ENCODE measurements at places on chromosomes 16 and 17. TPM values are rescaled to one million over a fixed set of nuclear protein-coding genes. Genes with fewer than 3 reads are reported as not detected.

- DNase-seq, result no peak
Measured at GRCh38 chr17:32161029-32161428, 18.7 kb downstream of the RHOT1 start.

DNA sequence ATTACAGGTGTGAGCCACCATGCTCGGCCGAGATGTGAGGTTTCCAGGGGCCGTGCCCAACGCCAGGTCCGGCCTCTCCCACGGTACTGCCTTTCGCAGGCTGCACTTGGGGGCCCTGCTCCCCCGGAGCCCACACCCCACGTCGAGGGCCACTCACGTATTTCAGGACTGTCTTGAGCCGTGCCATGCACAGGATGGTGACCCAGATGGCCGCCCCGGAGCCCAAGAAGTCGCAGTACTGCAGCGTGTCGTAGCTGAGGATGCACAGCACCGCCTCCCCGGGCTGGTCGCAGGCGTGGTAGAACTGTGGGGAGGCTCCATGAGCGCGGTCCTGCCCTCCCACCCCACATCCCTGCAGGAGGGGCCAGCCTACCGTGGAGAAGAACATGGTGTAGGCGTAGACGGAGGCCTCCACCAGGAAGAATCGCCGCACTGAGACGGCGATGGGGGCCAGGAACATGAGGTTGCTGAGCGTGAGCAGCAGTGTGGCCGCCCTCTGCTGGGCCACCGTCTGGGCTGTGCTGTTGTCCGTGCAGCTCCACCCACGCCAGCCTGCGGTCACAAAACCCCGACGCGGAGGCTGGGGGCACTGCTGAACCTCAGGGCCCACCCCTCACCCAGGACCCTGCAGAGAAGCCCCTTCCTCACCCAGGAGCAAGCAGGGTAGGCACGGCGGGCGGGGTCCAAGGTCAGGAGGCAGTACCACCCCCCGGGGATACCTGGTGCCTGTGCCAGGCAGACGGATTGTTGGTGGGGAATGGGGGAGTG lies 3.7 kb upstream of the MRPL28 start:
- no peak for DNase-seq

GRCh38 chr16:87369796-87370719 lies 13.5 kb downstream of the FBXO31 start:
- DNase-seq, result no peak

DNA sequence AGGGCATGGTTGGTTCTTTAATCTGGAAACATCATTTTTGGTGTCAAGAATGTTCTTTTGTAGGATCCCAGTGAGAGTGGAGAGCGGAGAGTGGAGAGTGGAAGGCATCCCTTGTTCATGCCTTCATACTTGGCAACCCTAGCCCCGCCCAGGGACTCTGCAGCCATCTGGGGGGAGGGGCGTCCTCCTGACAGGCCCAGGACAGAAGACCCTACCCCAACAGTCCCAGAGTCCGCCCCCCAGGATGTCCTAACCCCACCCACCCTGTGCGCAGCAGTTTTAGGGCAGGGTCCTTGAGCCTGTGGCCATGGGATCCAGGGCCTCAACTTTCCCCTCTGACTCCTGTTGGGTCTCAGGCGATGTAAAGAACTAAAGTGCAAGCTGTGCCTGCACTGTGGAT lies 4.5 kb downstream of the SLC26A11 start:
- DNase-seq, result no peak

DNA sequence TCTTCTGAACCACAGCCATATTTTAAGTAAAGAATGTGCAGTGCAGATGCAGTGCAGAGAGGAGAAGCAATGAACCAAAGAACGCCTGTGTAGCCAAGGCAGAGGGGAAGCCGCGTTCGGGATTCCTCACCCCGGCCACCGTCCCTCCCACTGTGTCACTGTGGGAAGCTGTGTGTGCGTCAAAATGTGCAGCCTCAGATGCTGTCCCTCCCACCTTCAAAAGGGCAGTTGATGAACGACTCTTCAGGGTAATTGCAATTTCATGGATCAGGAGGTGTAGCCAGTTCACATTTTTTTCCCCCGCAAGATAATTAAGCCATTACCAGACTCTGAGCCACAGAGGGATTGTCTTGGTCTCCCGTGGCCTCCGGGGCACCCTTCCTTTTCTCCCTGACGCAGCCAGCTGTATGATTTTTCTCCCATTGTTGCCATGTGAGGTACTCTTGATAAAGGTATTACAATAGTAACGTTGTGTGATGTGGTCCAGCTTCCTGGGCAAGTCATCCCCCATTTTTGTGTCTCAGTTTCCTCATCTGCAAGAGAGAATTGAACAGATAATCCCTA lies 190.0 kb downstream of the FOXL1 start:
- DNase-seq, result no peak

- DNase-seq, result no peak
Measured at GRCh38 chr17:66541461-66542128, 239.2 kb downstream of the PRKCA start.

GRCh38 chr17:4554441-4554996 lies 665 bp downstream of the MYBBP1A start:
- DNase-seq, result no peak

GRCh38 chr16:61580579-61580978 lies 455.7 kb downstream of the CDH8 start:
- DNase-seq, result no peak

DNA sequence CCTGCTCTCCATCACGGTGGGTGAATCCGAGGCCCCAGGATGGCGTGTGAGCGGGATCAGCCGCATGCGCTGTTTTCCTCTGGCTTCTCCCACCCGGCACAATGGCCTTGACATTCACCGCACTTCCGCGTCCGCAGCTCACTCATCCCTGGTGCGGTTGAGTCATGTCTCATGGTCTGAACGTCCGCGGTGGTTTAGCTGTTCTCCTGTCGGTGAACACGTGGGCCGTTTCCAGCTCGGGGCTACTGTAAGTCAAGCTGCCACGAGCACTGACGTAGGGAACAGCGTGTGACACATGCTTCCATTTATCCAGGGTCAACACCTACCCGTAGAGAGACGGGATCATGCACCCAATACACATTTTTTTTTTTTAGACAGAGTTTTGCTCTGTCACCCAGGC lies 15.3 kb upstream of the CACNA1H start:
- no peak for DNase-seq

- no peak for DNase-seq
Measured at GRCh38 chr17:1597861-1598342, 30.7 kb downstream of the SLC43A2 start.

DNA sequence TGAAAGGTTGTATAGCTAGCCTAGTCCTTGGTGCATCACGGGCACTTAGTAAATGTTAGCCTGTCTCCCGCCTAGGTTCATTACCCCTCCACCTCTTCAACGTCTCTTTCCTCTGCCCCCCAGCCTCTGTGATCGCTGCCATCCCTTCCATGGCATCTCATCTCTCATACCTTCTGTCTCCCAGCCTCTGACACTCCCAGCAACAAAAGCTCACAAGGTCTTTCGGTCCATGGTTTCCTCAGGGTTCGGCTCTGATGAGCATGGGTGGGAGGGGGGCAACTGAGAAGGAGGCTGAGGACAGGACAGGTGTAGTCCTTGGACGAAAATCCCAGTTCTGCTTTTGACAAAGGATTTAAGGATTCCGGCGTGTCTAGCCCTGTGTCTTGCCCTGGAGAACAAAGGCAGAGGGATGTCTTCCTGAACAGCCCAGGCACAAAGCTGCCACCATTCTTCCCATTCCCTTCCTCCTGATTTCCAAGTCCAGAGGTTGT lies 16.7 kb downstream of the CCR7 start:
- DNase-seq, result no peak

- DNase-seq, result no peak
Measured at GRCh38 chr16:85539084-85539483, 74.0 kb upstream of the GSE1 start.

DNA sequence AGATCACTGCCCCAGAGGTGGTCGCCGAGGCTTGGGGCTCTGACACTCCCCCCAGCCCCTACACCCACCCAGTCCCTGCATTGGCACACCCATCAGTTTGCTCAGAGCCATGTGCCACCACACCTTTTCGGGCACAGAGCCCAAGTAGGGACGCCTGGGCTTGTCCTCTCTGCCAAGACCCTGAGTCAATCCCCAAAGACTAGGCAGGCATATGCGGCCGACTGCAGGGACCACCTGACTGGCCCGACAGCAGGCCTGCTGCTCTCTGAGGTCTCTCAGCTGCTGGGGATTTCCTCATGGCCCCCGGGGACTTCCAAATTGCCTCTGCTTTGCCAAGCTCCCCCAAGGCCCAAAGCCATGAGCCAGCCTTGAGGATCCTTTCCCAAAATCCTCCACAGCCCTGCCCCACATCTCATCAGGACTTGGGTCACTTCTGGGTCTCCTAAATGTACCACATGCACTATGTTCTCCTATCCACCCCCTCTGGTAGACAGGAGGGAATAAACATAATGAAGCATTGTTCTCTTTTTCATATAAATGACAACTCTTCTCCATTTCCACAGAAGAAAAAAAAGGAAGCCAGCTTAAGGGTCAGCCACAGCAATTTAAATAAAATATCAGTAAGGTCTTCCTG lies 30.6 kb downstream of the MYO18A start:
- DNase-seq, result no peak

- no peak for DNase-seq
Measured at GRCh38 chr16:56244612-56245011, 53.3 kb downstream of the GNAO1 start.

DNA sequence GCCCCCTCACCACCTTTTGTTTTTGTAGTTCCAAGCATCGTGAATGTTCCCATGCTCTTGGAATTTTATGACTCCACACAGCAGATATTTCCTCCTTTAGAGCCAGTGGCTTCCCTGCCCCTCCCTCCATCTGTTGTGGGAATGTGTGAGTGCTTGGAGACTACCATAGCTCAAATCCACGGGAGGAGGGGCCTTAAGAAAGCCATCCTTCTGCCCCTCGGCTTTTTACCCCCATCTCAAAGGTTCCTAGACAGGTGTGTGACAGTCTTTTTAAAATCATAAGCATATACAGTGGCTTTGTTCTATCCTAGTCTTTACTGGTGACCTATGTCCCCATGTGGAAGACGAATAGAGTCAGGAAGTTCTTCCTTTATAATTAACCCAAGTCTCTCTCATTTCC lies 47.2 kb downstream of the YPEL2 start:
- no peak for DNase-seq

OR1A1 gene
- not detected for total RNA-seq

C17orf78 gene
- not detected for total RNA-seq
